ENCODE measurements at places on chromosomes 6 and 20.

GRCh38 chr6:109025639-109026038, 69.0 kb downstream of the SESN1 start:
- no peak for DNase-seq

- no peak for DNase-seq
These were observed 49.1 kb downstream of the MAP7 start for GRCh38 chr6:136501096-136501495.

DNA sequence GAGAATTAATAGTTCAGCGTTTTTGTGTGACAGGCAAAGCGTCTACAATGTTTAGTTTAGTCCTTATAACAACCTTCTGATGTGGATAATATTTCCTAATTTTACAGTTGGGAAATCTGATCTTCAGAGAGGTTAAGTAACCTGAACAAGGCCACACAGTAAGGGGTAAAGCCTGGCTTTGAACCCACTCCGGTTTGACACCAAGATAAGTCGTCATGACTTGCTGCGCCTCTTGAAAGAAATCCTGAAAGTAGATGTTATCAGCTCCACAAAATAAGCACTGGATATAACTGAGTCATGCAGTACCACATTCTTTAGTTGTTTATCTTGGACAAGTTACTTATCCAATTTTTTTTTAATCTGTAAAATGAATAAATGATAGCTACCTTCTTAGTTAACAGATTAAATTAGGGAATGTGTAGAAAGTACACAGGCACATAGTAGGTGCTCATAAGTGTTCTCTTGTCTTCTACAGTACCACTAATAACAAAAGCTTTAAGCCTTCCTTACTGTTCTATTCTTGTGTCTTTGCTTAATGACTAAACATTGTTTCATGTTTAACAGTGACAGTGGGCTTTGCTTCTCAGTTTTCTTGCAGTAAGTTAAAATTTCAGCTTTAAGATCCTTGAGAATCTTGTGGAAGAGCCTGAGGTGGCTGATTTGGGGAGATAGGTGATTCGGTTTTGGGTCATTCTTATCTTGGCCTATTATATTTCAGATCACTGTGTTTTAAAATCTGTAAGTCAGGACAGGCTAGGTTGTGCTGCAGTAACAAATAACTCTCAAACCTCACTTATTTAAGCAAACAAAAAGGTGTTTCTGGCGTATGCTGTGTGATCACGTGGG, 2.1 kb downstream of the HIVEP1 start:
- no peak for DNase-seq

DNA sequence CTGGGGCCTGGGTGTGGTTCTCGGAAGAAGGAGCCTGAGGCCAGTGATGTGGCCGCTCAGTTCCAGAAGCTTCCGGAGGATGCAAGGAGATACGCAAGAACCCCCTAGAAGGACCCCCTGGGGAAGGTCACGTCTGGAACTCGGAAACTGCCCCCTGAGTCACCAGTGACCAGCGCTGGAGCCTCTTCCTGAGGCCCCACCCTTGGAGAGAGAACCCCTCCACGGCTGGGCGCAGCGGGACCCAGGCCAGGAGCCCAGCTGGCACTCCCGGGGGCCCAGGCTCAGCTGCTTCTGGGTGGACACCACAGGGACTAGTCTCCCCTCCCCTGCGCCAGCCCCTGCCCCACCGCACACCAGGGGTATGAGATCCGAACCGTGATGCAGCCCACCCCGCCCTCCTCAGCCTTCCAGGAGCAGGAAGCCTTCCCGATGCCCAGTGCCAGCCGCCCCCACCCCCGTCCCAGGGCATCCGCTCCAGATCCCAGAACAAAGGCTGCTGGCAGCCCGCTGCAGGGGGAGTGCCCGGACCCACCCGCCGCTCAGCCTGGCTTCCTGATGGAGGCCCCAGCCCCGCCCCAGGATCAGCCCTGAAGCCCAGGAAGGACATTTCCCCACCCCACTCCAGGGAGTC, 7.5 kb downstream of the LAMA5 start:
- DNase-seq, result no peak

- DNase-seq, result no peak
These were observed 70.3 kb downstream of the HIVEP2 start for GRCh38 chr6:142874676-142875075.

DNA sequence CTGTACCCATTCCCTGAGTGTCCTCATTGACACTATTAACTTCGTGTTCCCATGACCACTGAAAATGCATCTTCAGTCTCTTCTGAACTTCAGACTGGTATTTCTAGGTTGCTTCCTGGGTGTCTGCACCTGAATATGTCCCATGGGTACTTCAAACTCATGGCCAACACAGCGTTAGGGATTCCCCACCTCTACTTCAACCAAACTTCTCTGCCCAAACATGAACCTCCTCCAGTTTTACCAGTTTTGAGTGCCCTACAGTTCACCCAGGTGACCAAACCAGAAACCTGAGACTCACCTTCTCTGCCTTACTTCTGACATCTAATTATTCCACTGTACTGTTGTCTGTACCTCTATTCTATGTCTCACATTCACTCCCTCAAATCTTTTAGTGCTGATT, 99.5 kb upstream of the SUPT3H start:
- DNase-seq, result no peak

- DNase-seq, result no peak
These were observed 731.4 kb upstream of the CITED2 start for GRCh38 chr6:140105857-140106256.

GRCh38 chr20:63082308-63082938, 75.7 kb upstream of the BHLHE23 start:
- no peak for DNase-seq

DNA sequence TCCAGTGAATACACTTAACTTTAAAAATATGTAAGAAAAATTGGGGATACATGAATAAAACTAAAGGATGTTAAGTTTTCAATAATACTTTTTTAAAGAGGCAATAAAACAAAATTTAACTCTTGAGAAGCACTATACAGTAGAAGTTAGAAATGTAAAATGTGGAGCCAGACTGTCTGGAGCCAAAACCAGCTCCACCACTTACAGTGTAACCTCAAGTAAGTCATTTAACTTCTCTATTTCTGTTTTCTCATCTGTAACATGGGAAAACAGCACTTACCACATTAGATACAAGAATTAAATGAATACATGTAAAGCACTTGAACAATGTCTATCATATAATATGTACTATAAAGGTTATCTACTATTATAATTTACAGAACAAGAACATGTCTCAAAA, 6.7 kb downstream of the ATG5 start:
- DNase-seq, result peak; percentile 76

DNA sequence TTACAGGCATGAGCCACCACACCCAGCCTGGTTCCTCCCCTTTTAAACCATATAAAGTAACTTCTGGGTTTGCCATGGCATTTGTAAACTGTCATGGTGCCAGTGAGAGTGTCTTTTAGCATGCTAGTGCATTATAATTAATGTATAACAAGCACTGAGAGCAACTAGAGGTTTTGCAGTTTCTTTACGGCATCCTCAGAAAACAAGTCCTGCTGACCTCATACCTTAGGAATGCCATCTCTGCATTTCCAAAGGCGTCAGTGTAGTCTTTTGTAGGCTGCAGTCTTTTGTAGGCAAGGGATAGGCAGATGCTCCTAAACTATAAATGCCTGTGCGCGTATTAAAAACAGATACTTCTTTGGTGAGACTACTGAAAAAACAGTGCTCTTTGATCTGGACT, 75.0 kb upstream of the EZR start:
- no peak for DNase-seq

DNA sequence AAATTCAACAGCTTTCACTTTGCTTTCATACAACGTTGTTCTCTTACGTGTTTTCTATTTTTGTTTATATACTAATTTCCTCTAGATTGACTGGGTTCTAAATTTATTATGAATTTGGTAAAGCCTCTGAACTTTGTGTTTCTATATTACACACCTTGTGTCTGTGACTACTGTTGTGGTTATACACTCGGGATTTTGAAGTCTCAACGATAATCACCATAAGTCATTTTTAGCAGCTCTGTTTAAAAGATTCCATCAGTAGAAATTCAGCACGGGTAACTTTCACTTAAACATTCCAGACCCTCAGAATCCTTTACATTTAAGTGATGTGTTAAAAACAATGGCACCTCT, 31.8 kb upstream of the HBS1L start:
- DNase-seq, result no peak

GRCh38 chr6:98339506-98339905, 494.9 kb upstream of the POU3F2 start:
- DNase-seq, result no peak

GRCh38 chr6:23851522-23851921, 274.5 kb upstream of the NRSN1 start:
- peak; percentile 24 for DNase-seq

DNA sequence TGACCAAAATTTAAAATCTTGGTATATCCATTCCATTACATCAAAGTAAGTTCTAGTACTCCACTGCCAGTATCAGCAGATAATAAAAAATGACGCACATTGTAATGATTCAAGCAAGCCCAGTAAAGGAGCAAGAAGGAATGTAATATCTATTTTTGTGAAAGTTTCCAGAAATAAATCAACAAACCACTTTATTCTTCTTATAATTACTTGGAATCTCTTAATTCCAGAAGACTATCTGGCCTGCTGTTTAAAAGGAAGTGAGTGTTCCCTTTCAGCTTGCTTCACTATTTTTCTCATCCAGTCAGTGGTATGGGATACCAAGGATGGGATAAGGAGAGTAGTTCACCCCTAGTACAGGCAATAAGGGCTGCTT, 42.2 kb upstream of the DSE start:
- no peak for DNase-seq

DNA sequence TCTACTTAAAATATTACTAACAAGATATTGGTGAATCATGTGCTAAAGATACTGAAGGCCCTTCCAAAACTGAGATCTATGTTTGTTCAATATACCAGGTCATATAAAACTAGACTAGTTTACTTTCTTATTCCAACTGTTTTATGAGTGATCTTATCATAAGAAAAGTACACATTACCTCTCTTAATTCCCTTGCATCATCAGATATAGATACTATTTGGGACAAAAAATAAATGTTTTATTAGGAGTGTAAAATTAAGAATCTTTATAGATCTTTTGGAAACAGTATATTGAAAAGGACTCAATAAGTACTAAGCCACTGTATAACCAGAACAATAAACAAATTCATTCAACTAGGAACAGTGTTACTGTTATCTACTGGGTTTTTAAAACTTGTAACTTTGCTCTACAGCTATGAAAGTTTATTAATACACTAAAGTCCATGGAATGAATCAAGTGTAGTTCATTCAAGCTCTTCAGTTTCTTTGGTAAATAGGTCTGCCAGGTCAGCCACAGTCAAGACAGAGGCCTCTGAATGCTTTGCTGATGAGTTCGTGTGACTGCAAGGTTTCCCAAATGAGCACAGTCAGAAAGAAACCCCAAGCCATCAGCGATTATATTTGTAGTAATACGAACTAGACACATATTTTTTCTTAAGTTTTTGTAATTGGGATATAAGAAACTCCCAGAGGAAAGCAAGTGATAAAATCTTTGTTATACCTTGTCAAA, 71.8 kb upstream of the FBXO30 start:
- no peak for DNase-seq

- DNase-seq, result no peak
These were observed 434.2 kb upstream of the CDH4 start for GRCh38 chr20:60817891-60818290.

GRCh38 chr6:137704802-137705159, 162.3 kb upstream of the TNFAIP3 start:
- DNase-seq, result no peak

GRCh38 chr6:169957351-169957963, 206.0 kb downstream of the ERMARD start:
- DNase-seq, result no peak

DNA sequence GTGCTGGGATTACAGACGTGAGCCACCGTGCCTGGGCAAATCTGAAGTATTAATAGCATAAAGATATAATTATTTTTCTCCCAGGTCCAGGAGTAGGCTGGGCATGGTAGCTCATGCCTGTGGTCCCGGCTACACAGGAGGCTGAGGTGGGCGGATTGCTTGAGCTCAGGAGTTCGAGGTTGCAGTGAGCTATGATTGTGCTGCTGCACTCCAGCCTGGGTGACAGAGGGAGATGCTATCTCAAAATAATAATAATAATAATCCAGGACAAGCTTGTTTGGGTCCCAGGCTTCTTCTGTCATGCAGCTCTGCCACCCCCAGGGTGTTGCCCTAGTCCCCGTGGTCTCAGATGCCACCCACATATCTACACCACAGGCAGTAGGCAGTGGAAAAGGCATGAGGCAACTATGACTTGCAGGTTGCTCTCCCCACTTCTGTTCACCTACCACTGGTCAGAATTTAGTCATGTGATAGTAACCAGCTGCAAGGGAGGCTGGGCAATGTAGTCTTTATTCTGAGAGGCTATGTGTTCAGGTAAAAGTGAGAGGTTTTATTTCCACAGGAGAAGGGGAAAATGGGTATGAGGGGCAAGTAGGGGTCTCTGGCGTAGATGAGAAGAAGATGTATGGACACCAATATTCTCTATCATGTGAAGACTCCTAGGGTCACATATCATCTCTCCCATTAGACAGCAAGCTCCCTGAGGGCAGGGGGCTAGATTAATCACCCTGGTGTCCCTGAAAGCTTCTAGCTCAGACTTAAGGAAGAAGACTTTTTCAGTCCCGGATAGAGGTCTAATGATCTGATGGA, 25.7 kb downstream of the TCF15 start:
- DNase-seq, result no peak

GRCh38 chr20:64067733-64068307, 4.8 kb downstream of the TCEA2 start:
- no peak for DNase-seq

- no peak for DNase-seq
These were observed 7.1 kb downstream of the ALDH5A1 start for GRCh38 chr6:24501914-24502313.

DNA sequence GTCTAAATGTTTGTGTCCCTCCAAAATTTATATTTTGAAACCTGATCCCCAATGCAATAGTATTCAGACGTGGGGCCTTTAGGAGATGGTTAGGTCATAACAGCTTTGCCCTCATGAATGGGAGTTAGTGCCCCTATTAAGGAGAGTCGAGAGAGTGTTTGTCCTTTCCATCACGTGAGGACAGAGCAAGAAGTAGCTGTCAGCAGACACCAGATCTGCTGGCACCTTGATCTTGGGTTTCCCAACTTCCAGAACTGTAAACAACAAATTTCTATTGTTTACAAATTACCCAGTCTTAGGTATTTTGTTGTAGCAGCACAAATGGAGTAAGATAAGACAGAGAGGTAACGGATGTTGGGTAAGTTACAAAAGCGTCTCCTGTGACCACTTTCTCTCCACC, 46.6 kb downstream of the FAM50B start:
- DNase-seq, result no peak

- no peak for DNase-seq
These were observed 8.8 kb downstream of the CDH4 start for GRCh38 chr20:61260905-61261304.

Measured in NCI-H1105 treated with DMSO at 0.1 percent for 48 hours (cell line).